ENCODE measurements at places on chromosomes 12 and 14.

GRCh38 chr12:59383079-59383822 is 212.6 kb upstream of the SLC16A7 start:
- no peak for DNase-seq

GRCh38 chr12:124921200-124922031 is 7.0 kb upstream of the UBC start:
- DNase-seq: no peak

DNA sequence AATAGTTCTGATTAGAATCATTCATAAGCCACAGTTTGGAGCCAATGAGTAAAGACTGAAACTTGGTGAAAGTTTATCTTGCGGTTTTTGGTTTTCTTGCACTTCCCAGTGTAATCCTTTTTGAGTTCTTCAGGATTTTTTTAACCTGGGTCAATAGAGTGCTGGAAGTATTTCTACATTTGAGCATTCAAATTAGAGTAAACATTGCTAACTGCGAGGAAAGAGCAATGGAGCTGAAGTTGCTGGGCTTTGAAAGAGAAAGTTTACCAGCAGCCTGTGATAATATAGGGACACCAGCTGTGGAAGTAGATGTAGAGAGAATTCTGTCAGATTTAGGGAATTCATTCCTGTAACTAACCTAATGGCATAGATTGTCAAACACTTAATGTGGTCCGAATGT is 30.3 kb downstream of the ANO6 start:
- no peak for DNase-seq

DNA sequence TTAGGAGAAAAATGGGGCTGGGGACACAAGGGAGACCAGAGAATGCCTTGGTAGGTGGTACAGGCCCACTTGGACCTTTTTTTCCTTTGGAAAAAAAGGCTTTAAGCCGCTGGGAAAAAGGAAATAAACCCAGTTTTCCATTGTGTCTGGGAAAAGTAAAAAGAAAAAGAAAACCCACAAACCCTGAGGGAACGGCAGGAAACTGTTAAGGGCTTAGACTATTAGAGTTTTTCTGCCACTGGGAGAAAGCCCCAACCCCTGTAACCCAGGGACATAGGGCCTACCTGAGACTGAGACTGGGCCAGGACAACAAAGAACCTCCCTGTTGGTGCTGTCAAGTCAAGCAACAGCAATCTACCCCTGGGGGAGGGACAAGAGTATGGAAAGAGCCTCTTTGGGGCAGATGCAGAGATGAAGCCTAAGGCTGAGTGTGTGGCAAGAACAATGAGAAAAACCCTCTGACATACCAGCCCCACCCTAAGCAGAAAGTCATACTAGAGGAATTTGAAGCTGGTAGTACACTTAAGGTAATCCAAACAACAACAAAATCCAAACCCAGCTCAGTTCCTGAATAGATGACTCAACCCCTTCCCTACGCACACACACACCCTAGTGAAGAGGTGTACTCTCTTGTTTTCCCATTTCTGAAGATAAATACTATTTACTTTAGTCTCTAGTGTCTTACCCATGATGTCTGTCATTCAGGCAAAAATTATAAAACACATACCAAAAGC is 22.8 kb downstream of the ATF1 start:
- no peak for DNase-seq

DNA sequence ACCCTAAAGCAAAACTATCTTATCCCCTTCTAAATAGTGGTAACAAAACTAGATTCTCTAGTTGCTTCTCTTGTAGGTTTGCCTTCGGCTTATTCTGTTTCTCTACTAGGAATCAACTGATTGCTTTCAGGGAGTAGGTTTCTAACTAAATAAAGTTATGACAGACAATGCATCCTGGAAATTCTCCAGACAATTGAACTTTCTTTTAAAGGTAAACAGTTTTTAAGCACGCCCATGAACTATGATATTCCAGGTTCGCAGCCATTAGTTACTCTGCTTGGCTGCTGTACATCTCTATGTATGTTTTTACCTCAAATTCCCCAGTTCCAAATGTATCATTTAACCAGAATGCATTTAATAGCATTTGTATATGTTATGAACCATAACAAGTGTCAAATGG is 23.9 kb downstream of the EIF2S3B start:
- no peak for DNase-seq

DNA sequence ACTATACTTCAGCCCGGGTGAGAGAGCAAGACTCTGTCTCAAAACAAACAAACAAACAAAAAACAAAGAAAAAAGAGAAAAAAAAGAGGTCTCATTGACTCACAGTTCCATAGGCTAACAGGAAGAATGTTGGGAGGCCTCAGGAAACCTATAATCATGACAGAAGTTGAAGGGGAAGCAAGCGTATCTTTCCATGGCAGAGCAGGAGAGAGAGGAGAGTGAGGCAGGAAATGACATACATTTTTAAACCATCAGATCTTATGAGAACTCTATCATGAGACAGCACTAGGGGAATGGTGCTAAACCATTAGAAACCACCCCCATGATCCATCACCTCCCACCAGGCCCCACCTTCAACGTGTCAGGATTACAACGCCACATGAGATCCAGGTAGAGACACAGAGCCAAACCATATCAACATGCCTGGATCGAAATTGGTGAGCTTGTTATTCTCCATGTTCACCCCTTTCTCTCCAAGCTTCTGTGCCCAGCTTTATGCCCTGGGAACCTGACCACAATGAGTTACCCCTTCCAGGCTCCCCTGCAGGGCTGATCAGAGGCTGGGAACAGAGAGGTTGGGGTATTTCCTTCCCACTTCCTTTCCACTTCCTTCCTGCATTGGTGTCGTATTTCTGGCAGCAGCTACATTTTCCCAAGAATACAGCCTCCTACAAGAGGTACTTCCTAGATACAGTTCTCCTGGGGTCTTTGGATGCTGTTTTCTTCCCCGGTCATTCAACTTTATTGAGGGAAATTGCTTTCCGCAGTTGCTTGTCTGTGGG is 219.3 kb upstream of the FLRT2 start:
- DNase-seq: no peak
